Chondrocyte (in vitro differentiated cells): ENCODE measurements at places on chromosomes 11 and 22. TPM values are rescaled to one million over a fixed set of nuclear protein-coding genes. Genes with fewer than 3 reads are reported as not detected.

Gene LRRC55
- total RNA-seq, result not detected in 3 replicates

DNA sequence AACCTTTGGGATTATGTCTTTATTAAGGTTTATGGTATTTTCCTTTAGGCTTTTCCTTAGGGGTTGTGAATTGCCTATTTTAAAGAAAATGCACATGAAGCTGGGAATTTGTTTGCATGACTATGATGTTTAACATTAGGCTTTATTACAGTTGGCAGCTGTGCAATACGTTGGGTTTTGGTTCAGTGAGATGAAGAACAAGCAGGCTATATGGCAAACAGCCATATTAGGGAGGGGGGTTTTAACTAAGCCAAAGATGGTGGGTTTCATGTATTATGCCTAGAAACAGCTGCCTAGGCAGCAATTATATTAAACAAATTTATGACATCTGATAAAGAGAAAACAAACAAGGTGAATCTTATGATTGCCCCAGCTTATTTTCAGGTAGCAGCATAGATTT, 880.8 kb downstream of the FAM181B start:
- DNase-seq, result no peak

GRCh38 chr11:19929655-19930054, 217.0 kb downstream of the NAV2 start:
- DNase-seq, result no peak

- DNase-seq, result no peak
These were observed 2.2 kb upstream of the ABTB2 start for GRCh38 chr11:34360046-34360445.

- no peak for DNase-seq
These were observed 150.1 kb upstream of the LRRC4C start for GRCh38 chr11:41609511-41609910.
